ENCODE measurements at places on chromosomes 2 and 18.

GRCh38 chr2:88269836-88270235 lies 99.7 kb downstream of the THNSL2 start:
- no peak for DNase-seq

DNA sequence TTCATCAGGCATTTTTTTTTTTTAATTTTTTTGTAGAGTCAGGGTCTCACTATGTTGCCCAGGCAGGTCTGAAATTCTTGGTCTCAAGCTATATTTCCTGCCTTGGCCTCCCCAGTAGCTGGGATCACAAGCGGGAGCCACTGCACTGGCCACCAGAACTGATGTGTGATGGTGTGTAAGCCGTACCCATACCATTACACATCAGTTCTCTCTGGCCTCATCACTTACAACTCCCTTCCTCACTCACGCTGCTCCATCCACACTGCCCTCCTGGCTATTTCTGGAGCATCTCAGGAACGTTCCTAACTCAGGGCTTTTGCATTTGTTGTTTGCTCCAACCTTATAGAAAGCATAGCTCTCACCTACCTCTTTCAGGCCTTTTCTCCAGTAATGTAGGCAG lies 834.5 kb upstream of the ID2 start:
- no peak for DNase-seq

- DNase-seq, result no peak
These were observed 65.1 kb downstream of the COA5 start for GRCh38 chr2:98543214-98543613.

DNA sequence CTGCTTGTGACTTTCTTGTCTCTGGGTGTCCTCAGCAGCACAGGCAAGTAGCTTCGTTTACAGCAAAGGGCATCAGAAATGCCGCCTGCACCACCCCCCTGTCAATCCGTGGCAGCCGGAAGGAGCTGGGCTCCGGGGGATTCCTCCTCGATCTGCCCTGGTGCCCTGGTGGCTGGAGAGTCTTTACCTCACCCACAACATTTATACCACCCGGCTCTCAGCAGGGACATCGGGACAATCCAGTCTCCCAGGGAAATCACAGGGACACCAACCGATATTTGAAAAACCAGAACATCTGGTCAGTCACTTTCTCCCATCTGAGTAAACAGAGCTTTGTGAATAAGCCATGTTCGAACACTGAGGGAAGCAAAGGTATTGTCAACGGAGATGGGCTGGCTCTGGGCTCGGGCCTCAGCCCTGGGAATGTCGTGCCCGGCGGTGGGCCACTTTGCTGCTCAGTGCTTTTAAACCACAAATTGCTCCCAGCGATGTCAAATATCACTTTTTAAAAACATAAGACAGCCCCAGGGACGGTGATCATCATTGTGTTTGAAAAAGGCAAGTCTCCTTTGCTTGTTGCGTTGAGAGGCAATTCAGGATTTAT lies 210.0 kb upstream of the SALL3 start:
- no peak for DNase-seq

DNA sequence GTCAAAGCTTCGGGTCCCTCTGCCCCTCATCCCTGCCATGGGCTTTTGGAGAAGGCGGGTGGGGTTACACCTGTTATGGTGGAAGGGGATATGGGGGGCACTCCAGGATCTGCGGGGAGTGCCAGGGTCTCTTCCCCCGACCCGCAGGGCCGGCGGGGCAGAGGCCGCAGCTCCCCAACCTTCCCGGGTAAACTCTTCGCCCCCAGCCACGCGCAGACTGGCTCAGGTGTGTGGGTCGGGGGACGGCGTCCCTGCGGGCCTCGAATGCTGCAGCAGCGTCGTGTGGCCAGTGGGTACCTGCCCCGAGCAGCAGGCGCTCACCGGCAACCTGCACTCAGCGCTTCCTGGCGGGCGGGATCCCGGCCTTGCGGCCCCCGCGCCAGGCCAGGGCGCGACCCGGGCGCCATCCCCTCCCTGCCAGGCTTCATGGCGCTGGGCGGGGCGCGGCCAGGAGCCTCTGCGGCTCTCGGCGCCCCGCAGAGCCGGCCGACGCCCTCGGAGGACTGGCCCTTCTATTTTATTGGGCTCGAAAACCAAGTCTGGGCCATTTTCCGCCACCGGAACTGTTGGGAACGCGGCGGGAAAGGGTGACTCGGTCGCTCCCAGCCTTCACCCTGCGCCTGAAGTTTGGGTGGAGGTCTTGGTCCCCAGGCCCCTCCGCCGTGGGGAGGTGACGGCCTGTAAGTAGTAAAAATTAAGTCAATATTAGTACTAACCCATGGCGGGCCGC lies 4.5 kb downstream of the GBX2 start:
- DNase-seq, result no peak

DNA sequence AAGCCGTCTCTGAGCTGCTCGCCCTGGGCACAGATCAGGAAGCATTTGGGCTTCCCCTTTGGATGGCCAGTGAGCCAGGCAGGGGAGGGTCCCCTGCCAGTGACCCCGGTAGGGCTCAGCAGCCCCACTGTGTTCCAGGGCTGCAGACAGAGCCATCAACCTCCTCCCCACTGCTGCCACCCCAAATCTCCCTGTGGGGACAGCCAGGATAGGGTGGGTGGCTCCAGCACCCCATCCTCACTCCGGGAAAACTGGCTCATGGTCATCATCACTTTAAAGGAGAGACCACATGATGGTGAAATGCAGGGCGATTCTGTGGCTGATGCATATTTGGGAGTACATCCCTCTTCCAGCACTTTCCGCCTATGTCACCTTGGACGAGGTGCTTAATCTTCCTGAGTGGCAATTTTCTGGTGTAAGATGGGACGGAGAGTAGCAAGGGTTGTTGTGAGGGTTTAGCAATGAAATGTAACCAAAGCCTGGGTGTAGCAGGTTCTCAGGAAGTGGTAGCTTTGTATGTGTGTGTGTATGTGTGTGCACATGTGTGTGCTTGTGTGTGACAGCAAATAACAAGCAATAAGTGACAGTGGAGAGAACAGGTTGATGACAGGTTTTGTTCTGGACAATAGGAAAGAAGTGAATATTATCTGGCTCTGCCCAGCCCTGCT lies 61.8 kb downstream of the ACAA2 start:
- no peak for DNase-seq

GRCh38 chr2:164053021-164053420 lies 317.2 kb upstream of the FIGN start:
- no peak for DNase-seq

DNA sequence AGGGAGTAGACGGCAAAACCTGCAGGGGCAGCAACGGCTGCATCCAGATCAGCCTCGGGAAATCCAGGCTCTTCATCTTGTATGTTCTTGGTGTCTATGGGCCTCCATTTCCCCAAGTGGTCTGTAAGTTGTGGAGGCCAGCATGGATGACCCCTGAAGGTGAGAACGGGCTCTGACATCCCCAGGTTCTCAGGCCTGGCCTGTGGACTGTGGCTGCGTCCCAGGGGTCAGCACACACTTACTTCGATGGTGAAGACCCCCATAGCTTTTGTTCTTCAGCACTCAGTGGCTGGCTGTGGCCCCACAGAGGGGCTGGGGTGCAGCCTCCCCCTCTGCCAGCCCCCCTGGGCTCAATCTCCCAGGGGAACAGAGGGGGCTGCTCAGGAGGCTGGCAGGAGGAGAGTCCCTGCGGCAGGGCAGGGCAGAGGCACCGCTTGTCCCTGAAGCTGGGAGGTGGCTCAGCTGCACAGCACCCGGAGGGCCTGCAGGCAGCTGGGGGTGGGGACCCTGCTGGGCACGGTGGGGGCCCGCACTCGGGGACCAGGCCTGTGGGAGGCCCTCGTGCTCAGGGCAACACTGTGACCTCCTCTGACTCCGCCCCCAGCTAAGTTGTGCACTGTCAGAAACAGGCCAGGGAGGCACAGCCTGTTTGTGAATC lies 3.8 kb downstream of the SLC66A3 start:
- DNase-seq, result no peak

DNA sequence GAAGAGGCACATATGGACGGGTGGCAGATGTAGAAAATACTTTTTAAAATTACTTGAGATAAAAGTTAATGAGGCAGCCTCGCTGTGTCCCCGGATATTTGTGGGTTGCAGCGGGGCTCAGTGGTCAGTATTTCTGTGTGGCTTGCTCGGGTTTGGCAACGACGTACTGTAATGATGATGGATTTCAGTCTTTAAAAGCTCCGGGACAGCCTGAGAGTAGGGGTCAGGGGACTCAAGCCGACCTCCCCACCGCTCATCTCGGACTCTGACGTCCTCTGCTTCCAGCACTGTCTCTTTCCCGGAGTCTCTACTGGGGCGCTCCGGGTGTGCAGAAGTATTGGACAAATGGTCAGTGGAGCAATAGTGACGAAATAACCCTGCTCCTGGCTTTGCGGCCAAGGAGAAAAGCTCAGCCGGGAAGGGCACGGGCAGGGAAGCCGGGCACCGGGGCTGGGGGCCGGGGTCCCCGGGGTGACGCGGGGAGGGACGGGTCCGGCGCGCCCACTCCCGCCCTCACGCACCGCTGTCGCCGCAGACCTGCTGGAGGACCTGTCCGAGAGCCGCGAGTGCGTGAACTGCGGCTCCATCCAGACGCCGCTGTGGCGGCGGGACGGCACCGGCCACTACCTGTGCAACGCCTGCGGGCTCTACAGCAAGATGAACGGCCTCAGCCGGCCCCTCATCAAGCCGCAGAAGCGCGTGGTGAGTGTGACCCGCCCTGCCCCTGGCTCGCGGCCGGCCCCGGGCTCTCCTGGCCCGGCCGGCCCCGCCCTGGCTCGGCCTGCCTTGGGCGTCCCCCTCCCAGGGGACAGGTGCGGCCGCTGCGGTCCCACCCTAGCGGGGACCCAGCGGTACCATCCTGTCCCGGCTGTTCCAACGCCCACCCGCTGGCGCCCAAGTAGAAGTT lies 7.3 kb downstream of the GATA6 start:
- peak; percentile 33 for DNase-seq

DNA sequence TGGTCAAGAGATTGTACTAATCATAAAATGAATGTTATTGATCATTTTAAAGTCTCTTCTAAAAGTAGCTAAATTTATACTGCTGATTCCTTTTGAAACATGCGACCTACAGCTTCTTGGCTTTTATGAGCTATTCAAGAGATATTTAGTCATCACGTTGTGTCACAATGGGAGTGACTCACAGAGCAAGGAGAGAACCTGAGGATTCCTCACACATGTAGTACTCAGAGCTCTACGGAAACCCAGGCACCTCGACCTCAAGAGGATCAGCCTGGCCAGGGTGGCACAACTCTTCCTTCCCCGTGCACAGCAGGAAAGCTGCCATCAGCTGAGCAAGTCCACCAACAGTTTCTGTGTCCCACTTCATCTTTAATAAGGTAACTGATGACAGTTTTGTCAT lies at the start of gene DHRS9:
TSS of gene DHRS9 (plus strand) at position 223 of the 400 bp plus-strand sequence. CDS start 12,019 bp downstream, outside the sequence.
- peak; percentile 79 for DNase-seq

DNA sequence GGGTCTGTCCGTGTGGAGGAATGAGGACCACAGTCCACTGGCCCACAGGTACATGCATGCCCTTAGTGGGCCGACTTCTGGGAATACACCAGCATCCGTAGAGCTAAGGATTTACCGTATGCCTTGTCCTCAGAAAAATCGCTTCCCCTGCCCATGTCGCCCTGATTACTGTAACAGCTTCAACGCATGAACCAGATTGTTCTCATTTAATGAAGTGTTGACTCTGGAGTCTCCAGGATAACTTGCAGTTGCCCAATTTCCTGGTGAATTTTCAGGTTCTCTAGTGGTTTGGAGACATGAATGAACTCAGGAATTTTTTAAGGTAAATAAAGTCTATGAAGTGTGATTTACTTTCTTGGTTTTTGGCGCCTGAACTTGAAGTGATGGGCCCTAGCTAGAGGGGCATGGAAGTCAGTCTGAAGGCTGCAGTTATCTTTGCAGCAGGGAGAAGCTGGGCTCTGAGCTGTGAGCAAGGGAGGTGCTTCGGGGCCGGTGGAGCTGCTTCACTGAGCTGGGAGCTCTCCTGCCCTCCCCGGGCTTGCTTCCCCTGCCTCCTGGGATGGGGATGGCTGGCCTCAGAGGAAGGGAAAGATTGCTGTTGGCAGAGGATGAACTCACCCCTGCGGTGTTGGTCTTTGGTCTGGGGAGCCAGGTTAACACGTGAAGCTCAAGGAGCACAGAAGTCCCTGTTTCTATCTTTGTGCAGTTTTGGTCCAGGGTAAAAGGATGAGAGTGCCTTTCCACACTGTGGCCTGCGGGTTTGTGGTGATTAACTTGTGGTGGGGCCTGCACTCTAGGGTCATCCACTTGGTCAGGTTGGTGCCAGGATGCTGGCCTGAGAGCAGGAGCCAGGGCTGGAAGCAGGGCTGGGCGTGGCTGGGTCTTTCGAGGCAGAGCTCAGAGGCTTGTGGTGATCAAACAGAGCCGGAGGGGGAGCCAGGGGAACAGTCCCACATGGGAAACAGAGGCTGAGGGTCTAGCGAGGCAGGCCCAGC lies 28.1 kb downstream of the TCF7L1 start:
- no peak for DNase-seq

- DNase-seq, result no peak
These were observed 7.1 kb downstream of the MYOM1 start for GRCh38 chr18:3212657-3213056.

GRCh38 chr2:42010743-42011298 lies 37.0 kb upstream of the PKDCC start:
- peak; percentile 81 for DNase-seq

- DNase-seq, result no peak
These were observed 14.3 kb downstream of the PAX3 start for GRCh38 chr2:222284466-222284865.

GRCh38 chr2:121705390-121705789 lies 31.3 kb downstream of the NIFK start:
- no peak for DNase-seq

DNA sequence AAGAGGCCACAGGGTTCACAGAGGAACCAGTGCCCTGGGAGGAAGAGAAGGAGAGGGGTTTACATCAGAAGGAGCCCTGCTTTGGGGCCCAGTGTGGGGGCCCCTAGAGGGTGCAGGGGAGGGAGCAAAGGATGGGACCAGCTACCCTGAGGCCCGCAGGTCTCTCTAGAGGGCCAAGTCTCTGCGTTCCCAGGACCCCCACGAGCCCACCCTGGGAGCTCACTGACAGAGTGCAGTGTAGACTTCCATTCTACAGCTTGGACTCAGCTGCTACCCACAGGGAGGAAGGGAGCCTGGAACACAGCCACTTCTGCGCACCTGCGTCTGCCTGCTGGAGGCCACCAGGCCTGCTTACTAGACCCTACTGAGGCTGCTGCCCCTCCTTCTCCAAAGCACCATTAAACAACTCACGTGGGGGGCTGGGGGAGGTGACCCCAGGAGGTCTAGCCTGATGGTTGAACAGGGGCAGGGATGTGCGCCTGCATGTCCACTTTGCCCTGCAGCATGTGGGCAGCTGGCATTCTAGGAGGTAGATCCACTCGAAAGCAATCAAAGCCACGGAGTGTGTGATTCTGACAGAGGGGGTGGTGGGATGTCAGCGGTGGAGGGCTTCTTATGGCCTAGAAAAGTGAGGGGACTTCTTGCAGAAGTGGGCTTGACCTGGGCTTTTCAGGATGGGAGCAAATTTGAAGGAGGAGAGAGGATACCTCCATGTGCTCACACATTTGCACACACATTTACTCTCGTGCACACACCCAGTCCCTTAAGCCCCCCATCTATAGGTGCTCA lies 90.2 kb downstream of the ZFP36L2 start:
- no peak for DNase-seq

- DNase-seq, result no peak
These were observed 107.1 kb downstream of the TWIST2 start for GRCh38 chr2:238954841-238955591.

GRCh38 chr18:48913201-48913600 lies 37.6 kb downstream of the SMAD7 start:
- DNase-seq, result no peak
